Activated CD4-positive, CD25-positive, alpha-beta regulatory T cell treated with anti-CD3 and anti-CD28 coated beads, Interleukin-2, amount 50 U/mL, for 72 hours (primary cell): ENCODE measurements at places on chromosomes 16 and 17.

GRCh38 chr16:31876951-31877828 is 3.6 kb downstream of the ZNF267 start:
- DNase-seq = no peak

DNA sequence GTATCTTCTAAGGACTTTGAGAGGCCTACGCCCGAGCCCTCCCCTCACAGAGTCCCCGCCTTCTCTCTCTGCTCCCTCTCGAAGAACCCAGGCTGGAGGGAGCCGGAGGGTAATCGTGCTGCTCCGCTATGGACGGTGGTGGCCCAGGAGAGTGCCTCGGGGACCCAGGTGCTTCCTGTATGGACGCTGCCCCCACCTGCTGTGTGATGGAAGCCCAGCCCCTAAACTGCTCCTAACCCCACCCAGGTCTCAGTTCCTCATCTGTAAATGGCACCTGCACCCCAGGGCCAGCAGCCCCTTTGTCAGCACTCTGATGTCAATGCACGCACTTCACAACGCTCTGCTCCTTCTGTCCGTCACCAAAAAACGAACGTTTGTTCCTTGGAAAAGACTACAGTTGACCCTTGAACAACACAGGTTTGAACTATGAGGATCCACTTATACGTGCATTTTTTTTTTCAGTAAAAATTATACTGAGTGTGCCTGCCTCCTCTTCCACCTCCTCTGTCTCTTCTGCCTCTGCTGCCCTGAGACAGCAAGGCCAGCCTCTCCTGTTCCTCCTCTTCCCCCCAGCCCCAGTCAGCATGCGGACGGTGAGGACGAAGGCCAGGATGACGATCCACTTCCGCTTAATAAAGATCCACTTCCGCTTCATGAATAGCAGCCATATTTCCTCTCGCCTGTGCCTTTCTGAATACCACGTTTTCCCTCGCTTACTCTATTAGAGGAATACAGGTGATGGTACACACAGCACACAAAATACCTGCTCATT is 118.3 kb downstream of the BANP start:
- DNase-seq = no peak

- no peak for DNase-seq
Observed at GRCh38 chr17:5861854-5862253, 208.3 kb upstream of the WSCD1 start.

- DNase-seq = no peak
Observed at GRCh38 chr17:66451188-66452149, 149.1 kb downstream of the PRKCA start.

GRCh38 chr16:54178478-54178976 is 108.1 kb downstream of the IRX3 start:
- no peak for DNase-seq

DNA sequence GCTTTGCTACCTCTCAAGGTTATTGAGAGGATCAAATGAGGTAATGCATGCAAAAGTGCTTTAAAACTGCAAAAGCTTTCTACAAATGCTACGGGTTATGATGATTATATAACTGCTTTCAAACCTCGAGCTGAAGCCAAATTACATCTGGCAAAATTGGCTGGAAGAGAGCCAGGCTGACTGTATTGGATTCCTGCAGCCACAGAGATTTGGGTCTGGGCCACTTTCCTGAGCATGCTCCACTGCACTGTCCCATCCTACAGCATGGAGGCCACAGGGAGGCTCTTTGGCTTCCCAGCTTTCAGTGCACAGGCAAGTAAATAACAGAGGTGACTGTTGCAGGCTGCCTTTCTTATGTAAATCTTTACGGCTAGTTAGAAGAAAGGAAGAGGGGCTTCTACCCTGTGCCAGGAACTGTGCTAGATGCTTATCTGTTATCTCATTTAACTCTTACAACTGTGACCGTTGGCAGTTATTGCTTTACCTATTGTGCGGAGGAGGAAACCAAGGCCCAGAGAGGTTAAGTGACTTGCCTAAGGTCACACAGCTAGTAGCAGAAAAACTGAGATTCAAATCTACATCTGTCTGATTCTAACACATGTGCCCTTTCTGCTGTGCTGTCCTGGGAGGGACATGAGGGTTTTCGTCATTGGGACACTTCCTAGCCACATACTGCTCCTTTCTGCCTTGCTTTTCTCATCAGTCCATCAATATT is 121.8 kb downstream of the SPACA3 start:
- no peak for DNase-seq

DNA sequence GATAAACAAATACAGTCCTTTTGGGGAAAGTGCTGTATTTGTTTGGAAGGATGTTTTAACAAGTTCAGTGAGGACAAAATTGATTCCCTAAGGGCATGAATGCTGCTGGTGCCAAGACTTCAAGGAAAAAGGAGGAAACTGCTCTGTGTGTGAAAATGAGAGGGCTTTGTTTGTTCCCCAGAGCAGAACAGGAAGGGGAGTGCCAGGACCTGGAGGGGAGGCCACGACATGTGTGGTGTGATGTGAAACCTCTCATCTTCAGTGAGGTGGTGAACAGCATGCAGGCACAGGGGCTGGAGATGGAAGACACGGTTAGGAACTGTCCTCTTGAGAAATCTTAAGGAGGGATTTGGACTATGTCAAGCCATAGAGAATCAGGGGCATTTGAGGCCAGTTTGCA is 46.6 kb upstream of the GRIN2A start:
- DNase-seq = no peak

DNA sequence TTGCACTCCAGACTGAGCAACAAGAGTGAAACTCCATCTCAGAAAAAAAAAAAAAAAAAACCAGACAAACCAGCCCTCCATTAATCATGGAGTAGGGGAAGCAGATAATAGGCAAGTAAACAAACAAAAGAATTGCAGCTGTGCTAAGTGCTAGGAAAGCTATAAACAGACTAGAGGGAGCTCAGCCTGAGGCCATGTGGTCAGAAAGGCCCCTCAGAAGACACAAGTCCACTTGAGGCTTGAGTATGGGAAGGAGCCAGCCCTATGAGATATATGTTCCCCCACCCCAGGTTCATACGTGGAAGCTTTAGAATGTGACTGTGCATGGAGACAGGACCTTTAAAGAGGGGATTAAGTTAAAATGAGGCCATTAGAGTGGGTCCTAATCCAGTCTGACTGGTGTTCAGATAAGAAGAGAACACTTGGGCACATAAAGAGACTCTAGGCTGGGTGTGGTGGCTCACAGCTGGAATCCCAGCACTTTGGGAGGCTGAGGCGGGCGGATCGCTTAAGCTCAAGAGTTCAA is 132.6 kb upstream of the NOL11 start:
- no peak for DNase-seq

- DNase-seq = no peak
Observed at GRCh38 chr16:19375561-19376158, 42.0 kb upstream of the TMC5 start.

GRCh38 chr16:78961464-78961863 is 639.1 kb downstream of the MAF start:
- no peak for DNase-seq

DNA sequence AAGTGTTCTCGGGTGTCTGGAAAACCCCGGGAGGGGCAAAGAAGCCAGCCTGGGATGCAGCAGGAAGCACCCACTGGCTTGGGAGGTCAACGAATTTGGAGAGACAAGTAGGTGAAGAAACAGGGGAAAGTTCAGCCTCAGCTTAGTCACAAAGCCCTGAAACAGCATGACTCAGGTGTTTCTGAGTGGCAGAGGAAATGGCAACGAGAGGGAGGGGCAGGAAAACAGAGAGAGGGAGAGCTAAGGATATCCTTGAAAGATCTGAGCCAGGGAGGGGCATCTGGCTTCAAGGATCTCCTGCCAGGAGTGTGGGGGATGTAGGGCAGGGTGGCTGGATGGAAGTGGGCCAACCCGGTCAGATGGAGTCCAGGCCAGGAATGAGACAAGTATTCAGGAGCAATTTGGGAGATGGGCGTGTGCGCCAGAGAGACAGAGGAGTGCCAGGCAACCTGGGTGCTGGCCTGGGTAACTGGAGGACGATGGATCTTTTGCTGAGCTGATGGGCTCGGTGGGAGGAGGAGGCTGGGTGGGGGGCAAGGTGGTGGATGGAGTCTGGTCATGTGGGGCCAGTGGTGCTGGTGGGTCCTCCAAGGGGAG is 27.2 kb downstream of the ABCC3 start:
- no peak for DNase-seq

GRCh38 chr17:10777131-10777807 is 26.6 kb downstream of the TMEM238L start:
- no peak for DNase-seq

DNA sequence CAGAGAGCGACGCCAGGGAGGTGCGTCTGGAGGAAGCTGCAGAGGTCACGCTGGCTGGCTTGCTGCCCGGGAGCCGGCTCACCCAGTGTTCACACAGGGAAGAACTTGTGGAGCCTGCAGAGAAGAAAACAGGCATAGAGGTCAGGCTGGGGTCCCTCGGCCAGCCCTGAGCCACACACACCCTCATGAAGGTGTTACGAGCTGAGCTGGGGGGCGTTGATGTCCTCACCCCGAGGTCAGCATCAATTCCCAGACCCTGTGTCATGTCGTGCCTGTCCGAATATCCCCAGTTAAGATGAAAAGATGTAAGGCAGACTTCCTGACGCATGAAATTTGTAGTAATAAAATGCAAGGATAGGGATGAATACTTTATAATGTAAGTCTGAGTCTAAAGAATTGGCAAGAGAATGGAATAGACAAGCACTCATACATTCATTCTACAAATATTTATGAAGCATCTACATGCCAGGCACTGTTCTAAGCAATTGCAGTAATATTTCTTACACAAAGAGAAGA is 77.1 kb downstream of the USP31 start:
- DNase-seq = no peak

GRCh38 chr16:79988721-79989220 is 388.2 kb upstream of the MAF start:
- no peak for DNase-seq

DNA sequence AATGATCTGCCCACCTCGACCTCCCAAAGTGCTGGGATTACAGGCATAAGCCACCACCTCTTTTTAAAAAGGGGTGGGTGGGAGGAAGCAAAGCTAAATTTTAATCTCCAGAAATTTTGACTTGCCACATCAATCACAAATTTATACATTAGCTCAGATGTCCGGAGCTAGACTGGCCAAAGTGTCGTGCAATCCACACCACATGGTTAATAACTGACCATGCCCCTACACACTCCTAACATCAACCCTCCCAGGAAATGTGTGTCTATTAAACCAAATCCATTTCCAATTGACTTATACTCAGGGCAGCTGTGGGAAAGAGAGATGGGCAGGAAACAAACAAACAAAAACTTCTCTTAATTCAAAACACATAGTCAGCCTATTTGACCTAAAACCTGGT is 29.9 kb downstream of the SMURF2 start:
- no peak for DNase-seq

DNA sequence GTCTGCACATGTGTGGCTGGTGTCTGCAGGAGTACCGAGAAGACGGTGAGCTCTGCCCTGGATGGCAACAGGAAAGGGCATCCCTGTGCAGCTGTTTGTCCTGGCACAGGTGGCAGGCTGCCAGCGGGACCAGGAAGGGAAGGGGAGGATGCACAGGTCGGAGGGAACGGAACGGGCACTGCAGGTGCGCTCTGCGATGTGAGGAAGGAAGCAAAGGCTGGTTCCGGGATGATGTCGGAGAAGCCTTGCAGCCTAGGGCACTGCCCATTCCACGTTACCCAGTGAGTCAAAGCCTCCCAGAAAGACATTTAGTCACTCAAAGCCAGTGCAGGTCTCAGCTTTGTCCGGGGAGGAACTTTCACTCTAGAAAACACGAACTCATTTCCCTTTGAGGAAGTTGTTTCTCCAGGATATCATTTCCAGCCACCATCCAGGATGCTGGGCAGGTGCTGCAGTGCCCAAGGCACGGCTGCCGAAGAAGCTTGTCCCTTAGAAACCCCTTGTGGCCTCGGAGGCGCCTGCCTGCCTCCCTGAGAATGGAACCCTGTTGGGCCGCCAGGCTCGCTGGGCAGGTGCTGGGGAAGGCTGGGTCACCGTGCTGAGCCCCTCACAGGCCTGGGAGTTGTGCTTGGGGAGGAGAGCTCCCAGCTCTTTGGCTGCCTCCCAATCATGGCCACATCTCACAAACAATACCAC is 4.5 kb upstream of the TMEM235 start:
- DNase-seq = no peak

GRCh38 chr16:14438256-14438655 is 191.8 kb downstream of the PARN start:
- DNase-seq = no peak

DNA sequence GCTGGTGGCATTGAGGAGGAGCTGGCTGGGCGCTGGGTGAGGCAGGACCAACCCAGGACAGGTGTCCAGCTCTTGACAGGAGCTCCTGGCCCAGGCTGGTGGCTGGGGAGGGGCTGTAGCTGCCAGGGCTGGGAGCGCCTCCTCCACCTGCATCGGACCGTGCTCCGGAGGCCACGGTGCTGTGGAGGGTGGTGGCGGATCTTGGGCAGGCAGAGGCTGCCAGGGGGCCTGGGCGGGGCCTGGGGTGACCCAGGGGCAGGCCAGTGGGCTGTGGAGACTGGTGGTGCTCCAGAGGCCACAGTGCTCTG is 32.0 kb downstream of the SOX8 start:
- no peak for DNase-seq
